Stimulated activated CD8-positive, alpha-beta memory T cell treated with anti-CD3 and anti-CD28 coated beads, Interleukin-4, amount 100 ng/mL, for 4 hours (primary cell): ENCODE measurements at places on chromosomes 6 and 20.

DNA sequence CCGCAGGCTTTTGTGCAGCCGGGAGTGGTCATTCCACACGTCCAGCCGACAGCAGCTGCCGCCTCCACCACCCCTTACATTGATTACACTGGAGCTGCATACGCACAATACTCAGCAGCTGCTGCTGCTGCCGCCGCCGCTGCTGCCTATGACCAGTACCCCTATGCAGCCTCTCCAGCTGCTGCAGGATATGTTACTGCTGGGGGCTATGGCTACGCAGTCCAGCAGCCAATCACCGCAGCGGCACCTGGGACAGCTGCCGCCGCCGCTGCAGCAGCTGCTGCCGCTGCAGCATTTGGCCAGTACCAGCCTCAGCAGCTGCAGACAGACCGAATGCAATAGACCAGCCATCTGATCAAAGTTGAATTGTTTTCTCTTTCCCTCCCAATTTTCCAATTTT, 10.6 kb downstream of the RBM24 start:
- no peak for DNase-seq

DNA sequence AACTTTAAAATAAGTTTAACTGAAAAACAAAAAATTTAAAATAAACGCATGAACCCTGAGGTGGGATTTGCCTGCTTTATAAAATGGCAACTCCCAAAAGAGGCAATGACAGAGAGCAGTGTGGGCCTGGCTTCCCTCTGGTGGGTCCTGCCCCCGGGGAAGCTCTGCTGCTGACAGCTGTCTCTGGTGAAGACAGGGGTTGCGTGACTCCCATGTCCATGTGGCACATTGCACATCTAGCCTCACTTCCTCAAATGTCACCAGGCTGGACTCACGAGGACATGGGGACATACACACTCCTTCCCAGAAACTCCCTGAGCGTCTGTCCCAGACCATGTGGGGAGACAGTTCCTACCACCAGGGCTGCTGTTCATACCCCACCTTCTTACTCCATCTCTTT, 66.2 kb downstream of the ABHD12 start:
- DNase-seq, result no peak

DNA sequence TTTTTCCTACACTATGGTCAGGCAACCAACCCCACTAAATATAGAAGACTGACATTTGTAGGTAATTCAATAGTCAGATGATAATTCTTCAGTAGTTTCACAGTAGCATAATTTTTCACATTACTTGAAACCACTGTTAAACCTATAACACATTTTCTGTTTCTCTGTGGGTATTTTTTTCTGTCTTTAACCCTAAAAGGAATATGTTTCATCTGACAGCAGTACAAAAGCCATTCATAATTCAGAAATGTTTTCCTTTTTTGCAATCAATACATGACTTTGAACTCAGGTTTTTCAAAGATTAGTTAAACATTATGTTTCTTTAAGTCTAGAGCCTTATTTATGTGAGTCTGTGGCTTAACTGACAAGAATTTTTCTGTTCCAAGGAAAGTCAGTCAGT, 128.6 kb upstream of the RUNX2 start:
- DNase-seq, result no peak

DNA sequence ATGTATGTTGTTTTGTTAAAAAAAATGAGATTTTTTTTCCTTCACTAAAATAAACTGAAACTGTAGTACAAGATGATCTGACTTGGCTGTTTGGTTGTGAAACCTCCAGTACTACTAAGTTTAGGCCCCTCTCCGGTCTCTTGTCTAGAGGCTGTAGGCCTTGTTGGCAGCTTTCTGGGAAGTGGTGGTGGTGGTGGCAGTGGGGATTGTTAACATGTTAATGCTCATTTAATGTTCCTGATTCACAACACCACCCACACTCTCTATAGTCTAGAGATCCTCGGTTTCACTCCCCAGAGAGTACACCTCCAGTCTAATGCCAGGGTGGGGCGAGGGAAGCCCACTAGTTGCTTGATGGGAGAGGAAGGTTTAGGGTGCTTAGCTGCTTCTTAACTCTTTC, 24.1 kb downstream of the STK4 start:
- DNase-seq, result no peak

DNA sequence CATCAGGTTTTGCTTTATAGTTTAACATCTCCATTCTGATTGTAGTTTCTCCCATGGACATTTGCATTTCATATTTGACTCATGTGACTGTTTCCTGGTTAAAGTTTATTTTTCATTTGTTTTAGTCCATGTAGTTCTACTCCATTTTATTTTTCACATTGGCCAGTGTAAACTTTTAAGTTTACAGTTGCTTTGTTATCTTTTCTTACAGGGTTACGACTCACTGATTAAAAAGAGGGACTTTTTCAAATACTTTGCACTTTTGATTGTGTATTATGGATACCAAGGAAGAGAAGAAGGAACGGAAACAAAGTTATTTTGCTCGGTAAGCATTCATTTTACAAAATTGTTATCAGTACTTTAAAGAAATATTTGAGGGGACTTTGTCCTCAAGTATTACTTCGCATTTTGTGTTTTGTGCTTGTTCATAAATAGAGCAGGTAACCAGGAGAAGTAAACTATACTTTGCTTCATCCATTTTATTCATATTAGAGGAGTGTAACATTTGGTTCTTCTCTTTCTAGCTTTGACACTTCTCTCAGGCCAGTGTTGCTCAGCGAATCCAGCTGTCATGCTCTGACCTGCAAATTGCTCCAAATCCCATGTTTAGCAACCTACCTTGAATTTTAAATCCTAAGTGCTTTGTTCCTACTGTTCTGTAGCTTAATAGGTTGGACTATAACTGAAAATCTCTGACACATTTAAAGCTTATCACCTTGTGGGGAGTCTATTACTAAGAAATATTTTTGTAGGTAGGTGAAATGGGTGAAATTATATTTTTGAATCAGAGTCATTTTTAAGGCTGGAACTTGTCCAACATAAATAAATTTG, 24.5 kb downstream of the NCOA7 start:
- no peak for DNase-seq

- no peak for DNase-seq
Observed at GRCh38 chr20:20796766-20797440, 84.5 kb upstream of the RALGAPA2 start.

GRCh38 chr6:39476151-39476550, 153.6 kb upstream of the KCNK16 start:
- no peak for DNase-seq

DNA sequence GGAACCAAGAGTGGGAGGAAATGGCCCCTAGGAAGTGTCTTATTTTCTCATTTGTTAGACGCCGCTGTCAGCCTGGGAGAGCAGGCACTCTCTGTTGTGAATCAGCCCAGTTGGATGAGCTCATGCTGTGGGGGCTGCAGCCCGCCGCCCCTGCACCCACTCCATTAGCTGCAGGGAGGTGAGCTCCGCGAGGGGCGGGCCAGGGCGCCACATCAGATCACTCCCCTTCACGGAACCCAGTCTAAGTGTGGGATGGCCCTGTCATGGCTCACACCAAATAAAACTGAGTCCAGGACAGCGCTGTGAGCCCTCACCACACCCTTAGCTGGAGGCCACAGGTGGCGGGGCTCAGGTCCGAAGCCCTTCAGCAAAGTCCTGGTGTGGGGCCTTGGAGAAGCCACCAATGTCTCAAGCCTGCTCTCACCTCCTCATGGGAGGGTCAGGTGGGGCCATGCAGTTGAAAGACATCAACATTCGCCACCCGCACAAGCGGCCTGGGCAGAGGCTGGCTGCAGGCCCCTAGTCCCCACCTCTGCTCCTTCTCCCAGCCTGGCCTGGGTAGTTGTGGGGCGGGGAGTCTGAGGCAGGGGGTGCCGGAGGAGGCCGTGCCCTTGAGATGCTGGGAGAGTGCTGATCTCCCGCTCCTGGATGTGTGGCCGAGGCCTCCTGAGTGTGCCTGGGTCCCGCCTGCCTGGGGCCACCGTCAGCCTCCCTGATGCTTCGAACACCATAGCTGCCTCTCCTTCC, 66.2 kb upstream of the SLCO4A1 start:
- DNase-seq, result no peak

- DNase-seq, result no peak
Observed at GRCh38 chr6:17354700-17355403, 38.5 kb upstream of the CAP2 start.

DNA sequence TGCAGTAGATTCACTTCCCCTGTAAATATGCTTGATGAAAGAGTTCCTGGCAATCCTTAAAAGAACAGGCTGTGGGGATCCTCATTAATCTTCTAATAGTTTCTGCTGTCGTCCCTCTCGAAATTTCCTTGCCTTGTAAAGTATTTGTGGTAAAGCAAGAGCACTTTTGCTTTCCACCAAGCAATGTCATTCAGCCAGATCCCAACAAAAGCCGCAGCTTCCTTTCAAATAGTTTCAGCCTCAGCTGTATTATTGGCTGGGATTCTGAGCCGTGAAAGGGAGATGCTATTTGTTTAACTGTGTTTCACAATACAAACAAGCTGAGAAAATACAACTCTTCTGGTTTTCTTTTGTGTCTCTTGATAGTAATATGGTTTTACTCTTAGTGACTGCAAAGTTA, 48.9 kb upstream of the EPHA7 start:
- DNase-seq, result no peak

GRCh38 chr20:37385659-37386504, 39.9 kb downstream of the SRC start:
- DNase-seq, result no peak

- DNase-seq, result no peak
Observed at GRCh38 chr6:123745895-123746294, 57.8 kb upstream of the NKAIN2 start.

DNA sequence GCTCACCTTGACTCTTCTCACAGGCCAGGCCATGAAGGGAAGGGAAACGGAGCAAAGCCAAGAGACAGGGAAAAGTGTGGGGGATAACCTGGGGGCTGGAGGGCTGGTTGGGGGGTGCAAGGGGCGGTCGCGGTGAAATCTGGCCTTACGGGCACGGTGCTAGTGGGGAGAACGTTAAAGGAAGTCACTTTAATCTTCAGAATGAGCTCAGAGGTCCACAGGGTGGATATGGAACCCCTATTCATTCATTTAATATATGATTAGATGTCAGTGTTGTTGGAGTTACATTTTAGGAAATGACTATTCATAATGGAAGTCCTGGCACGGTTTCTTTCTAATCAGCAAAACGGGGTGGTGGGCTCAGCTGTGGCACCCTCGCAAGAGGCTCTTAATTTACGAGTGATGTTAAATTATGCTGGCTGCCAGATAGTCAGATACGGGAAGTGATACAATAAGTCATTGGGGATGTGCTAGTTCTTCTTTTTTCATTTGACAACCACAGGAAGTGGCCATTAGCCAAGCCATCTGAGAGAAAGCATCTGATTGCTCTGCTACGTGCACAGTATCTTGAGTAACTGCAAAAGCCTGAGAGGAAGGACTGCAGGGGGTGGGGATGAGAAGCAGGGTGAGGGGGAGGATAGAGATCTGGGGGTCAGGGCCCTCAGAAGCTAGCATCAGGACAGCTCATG, 253.0 kb downstream of the QKI start:
- DNase-seq, result no peak

GRCh38 chr6:34381081-34381480, 11.4 kb downstream of the NUDT3 start:
- DNase-seq, result no peak

GRCh38 chr6:56860475-56860874, 94.4 kb upstream of the BEND6 start:
- DNase-seq, result no peak

DNA sequence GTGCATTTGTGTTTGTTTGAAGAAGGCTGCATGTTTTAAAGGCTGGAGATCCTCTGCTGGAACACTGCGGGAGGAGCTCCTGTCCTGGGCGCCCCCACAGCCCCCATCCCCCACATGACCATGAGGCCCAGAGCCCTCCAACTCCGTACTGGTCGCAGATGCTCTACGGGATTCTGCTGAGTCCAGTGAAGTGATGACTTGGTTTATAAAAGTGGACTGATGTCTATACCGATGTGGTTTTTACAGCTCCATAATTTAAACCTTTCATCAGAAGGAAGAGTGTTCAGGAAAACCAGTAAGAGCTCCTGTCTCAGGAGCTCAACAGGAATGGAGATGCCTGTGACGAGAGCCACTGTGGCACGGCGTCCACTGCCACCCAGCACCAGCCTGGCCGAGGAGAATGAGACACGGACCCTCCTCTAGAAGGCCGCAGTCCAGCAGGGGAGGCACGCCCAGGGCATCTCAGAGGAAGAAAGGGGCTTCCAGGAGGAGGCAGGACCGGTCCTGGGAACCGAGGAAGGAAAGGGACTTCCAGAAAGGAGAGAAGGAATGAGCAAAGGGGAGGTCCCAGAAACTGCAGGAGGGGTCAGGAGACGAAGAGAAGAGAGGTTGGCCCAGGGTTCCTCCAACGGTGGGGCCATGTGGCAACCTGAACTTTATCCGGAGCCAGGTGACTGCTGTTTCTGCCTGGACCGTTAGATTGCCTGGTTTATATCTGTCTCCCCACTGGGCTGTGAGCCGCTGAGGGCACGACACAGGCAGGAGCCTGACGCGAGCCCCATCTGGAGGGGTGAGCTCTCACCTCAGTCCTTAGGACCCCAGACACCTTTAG, 26.9 kb downstream of the BFSP1 start:
- no peak for DNase-seq

GRCh38 chr6:130303431-130303830, 62.4 kb upstream of the TMEM200A start:
- no peak for DNase-seq

- no peak for DNase-seq
Observed at GRCh38 chr6:110658631-110659211, 156.5 kb downstream of the CDK19 start.

GRCh38 chr6:146819596-146820320, 221.0 kb downstream of the ADGB start:
- no peak for DNase-seq

- DNase-seq, result no peak
Observed at GRCh38 chr6:165222315-165223025, 86.9 kb downstream of the C6orf118 start.

GRCh38 chr6:33192105-33192646, at the start of gene COL11A2:
COL11A2 (minus strand) TSS chr6:33192467; CDS start chr6:33192240, 227 bp downstream.
- no peak for DNase-seq

DNA sequence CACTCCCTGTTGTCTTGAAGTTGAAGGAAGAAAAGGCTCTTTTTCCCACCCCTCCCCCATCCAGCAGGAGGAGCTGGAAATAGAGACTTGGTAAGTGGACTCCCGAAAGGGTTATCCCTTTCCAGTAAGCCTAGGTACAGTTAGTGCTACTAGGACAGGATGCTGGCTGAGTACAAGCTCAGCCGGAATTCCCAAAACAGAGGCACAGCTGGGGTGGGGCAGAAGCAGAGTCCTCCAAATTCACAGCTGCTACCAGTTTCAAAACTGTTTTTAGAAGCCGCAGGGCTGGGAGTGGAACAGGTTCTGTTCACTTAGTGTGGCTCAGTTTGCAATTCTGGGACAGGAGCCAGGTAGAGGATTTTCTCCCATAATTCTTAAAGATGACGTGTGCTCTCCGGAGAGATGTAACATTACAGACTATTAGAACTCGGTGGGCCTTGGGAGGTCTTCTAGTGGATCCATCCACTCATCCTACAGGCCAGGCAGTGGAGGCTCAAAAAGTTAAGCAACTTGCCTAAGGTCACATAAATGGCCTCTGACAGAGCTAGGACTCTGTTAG, 19.0 kb upstream of the UTRN start:
- no peak for DNase-seq

DNA sequence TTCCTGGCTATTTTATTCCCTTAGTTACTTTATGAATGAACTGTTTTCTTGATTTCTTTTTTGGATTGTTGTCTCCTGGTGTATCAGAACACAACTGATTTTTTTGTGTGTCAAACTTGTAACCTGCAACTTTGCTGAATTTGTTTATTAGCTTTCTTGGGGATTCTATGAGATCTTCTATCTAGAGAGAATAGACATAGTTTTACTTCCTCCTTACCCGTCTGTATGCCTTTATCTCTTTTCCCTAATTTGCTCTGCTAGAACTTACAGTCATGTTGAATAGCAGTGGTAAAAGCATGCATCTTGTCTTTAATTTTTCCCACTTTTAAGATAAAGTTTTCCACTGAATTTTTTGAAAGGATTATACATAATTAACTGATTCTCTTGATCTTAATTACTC, 13.2 kb downstream of the RNF146 start:
- no peak for DNase-seq
